ENCODE measurements at places on chromosomes 5 and 9. TPM values are rescaled to one million over a fixed set of nuclear protein-coding genes. Genes with fewer than 3 reads are reported as not detected.
A peak's percentile ranks its signal among the peaks of the same experiment; 100 is the strongest.

GRCh38 chr5:176853151-176853778 lies 42.9 kb downstream of the UNC5A start:
- no peak for DNase-seq

DNA sequence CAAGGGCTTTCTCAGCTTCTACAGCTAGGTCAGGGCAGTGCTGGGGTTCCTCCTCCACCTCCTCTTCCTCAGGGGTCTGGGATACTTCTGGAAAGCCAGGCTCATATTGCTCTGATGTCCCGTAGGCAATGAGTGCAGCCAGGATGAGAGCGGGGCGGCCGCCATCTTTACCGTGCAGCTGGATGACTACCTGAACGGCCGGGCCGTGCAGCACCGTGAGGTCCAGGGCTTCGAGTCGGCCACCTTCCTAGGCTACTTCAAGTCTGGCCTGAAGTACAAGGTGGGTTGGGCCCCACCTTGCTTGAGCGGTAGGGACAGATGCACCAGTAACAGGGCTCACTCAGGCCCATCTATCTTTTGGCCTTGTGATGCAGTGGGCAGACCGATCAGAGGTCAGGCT lies 34.8 kb downstream of the GSN start:
- DNase-seq = peak; percentile 50

- DNase-seq = no peak
Measured at GRCh38 chr9:122223435-122223834, 5.3 kb downstream of the LHX6 start.

Gene PROB1
- total RNA-seq = 0.55 TPM

GRCh38 chr5:38369692-38370091 lies 111.3 kb downstream of the EGFLAM start:
- no peak for DNase-seq

Gene SPINK4
- total RNA-seq = not detected

- no peak for DNase-seq
Measured at GRCh38 chr5:5188376-5189050, 48.4 kb downstream of the ADAMTS16 start.

Gene PCDHGB5
- total RNA-seq = 13.3 TPM

GRCh38 chr5:114176356-114176755 lies 185.5 kb upstream of the KCNN2 start:
- DNase-seq = no peak

GRCh38 chr5:165894916-165895315 lies 2389.5 kb downstream of the MAT2B start:
- no peak for DNase-seq

Gene PHYHD1
- 21.4 TPM for total RNA-seq

DNA sequence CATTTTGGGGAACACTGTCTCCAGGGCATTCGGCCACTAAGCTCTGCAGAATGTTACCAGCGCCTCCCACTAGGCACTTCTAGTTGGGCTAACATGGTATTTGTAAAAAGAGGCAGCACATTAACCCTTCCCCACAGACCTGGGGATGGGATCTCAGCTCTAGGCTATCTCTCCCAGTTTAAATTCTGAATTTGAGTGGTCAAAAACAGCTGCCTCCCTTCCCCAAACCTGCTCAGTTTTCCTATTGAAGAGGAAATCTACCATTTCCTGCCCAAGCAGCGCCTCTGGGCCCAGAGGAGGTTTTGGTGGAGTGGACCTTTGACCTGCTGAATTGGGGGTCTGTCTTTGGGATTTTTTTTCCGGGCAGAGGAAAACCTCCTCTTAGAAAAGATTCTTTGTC lies 53.2 kb downstream of the ENC1 start:
- DNase-seq = no peak

GRCh38 chr5:135110785-135111596 lies 77.0 kb upstream of the PITX1 start:
- DNase-seq = no peak

Gene RASEF
- total RNA-seq = 0.28 TPM

DNA sequence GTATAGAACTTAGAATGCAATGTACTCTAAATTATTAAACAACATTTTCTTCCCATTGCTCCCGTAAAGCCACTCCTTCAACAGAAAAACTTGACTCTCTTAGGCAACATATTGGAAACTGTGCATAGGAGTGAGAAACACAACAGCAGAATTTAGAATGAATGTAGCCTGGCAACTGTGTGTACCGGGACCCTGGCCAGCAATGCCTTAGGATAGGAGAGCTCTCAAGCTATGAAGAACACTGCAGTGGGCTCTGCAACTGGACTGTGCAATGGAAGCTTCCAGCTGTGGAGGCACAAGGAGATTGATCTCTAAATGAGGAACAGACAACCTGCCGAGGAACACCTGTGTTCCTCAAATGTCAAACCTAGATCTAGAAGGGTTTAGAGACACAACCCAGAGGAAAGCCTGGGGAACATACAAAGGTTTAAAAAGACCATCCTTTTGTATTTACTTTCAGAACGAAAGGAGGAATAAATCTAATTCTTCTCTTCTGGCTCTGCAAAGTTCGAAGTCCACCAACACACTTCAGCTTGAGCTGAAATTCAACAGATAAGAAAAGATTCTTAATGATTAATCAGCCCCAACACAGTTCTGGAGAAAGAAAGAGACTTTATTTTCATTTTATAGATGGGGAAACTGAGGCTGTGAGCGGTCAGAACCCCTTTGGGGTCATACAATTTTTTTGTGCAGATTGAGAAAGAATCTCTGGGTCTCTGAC lies 51.5 kb upstream of the ARL15 start:
- DNase-seq = no peak

GRCh38 chr5:68047035-68047434 lies 168.5 kb upstream of the PIK3R1 start:
- no peak for DNase-seq

DNA sequence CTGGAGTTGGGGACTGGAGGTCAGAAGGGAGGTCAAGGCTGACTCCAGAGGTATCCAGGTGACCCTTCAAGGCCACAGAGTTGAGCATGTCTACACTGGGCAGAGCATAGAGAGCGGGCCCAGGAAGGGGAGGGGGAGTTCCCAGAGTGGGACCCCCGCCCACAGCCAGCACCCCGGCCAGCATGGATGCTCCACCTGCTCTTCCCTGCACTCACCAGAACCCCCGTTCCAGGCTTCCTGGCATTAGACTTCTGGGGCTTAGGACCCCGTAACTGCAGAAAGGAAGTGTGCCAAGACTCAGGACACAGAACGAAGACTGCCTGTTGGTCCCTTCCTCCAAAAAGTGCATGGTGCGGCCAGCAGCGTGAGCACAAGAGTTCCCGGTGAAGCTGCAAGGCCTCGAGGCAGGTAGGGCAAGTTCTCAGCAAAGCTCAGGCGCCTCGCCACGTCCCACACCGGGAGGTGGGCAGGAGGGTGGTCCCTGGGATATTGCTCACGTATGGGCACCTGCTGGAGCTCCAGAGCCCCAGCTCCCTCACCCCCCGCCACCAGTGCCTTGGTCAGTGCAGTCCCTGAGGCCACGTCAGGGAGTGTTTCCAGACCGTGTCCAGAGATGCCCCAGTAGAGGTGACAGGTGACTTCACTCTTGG lies 13.8 kb downstream of the ABO start:
- DNase-seq = peak; percentile 52

GRCh38 chr5:78760366-78760765 lies 111.8 kb upstream of the LHFPL2 start:
- DNase-seq = no peak

GRCh38 chr5:181045316-181045715 lies 5.2 kb downstream of the BTNL9 start:
- no peak for DNase-seq

GRCh38 chr5:61866930-61867329 lies 439.1 kb upstream of the KIF2A start:
- DNase-seq = no peak

DNA sequence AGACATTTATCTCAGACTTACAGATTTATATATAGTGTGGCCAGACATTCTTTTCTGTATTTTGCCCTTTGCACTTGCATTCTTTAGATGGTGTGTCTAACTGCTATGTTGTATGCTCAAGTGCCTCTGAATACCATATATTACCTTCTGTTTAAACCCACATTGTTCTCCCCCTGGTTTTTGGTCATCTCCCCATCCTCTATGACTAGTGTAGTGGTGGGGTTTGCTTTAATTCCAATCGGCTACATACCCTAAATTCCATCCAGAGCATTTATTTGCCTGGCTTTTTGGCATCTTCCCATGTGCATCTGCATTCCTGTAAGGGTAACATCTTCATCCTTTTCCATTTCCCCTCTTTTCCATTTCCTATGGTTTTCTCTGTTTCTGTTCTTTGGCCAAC lies 271.0 kb upstream of the SLC30A5 start:
- no peak for DNase-seq

Gene PLEKHG4B
- total RNA-seq = 0.36 TPM

Gene PFN3
- not detected for total RNA-seq

GRCh38 chr5:172505845-172506244 lies 51.5 kb upstream of the SH3PXD2B start:
- peak; percentile 33 for DNase-seq

GRCh38 chr9:130898552-130898852 lies 1.9 kb upstream of the QRFP start:
- DNase-seq = no peak

Gene OR13C4
- not detected for total RNA-seq

DNA sequence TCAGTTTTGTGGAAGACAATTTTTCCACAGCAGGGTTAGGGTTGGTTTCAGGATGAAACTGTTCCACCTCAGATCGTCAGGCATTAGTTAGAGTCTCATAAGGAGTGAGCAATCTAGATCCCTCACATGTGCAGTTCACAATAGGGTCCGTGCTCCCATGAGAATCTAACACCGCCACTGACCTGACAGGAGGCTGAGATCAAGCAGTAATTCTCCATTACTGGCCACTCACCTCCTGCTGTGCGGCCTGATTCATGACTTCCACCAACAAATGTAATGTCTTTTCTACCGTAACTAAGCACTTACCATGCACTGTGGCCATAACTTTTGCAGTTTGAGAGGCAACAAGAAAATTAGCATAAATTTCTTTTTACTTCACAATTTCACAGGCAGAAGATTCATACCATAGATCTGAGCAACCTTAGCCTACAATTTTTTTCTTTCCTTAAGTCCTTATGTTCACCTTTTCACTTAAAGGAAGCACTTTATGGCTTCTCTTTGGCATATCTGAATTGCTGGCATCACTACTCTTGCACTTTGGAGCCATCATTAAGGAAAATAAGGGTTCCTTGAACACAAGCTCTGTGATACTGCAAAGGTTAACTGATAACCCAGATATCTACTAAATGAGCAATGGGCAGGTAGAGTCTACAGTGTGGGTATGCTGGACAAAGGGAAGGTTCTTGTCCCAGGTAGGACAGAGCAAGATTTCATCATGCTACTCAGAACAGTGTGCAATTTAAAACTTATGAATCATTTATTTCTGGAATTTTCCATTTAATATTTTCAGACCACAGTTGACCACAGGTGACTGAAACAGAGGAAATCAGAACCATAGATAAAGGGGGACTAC lies 83.0 kb upstream of the IFNK start:
- DNase-seq = no peak

- DNase-seq = no peak
Measured at GRCh38 chr5:40654377-40654991, 25.2 kb upstream of the PTGER4 start.

DNA sequence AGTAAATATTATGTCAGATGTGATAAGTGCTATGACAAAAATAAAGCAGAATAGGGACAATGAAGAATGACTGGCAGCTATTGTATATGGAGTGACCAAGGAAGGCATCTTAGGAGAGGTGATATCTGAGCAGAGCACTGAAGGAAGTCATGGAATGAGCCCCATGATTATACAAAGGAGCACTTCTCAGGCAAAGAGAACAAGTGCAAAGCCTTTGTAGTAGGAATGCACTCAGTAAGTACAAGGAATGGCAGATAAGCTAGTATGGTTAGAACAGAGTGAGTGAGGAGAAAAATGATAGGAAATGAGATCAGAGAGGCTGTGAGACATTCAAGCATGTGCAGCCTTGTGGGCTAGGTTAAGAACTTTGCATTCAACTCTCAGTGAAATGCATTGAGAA lies 214.8 kb downstream of the LURAP1L start:
- no peak for DNase-seq

- DNase-seq = no peak
Measured at GRCh38 chr5:107470295-107470582, 200.5 kb downstream of the EFNA5 start.

DNA sequence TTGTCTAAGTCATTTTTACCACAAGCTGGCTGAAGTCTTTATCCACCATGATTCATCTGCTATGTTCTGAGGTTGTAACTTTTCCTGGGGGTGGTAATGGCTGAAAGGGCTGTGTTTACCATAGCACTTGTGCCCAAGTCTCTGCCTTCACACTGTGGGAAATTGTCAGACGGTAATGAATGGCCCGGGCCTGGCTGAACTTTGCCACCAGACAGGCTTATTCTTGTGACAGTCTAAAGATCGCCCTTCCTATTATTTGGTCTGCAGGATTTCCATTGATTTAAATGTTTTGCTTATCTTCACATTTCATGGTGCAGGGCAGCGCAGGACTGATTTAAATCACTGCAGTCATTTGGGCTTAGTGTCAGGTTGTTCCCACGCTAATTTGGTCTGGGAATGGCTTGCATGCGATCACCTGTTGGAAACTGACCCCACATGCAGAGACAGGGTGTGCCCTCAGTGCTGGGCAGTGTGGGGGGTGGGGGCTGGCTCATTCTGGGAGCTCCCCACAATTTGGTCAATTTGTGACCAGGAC lies 109.3 kb upstream of the ICE1 start:
- DNase-seq = no peak

Gene IFNA13
- not detected for total RNA-seq

DNA sequence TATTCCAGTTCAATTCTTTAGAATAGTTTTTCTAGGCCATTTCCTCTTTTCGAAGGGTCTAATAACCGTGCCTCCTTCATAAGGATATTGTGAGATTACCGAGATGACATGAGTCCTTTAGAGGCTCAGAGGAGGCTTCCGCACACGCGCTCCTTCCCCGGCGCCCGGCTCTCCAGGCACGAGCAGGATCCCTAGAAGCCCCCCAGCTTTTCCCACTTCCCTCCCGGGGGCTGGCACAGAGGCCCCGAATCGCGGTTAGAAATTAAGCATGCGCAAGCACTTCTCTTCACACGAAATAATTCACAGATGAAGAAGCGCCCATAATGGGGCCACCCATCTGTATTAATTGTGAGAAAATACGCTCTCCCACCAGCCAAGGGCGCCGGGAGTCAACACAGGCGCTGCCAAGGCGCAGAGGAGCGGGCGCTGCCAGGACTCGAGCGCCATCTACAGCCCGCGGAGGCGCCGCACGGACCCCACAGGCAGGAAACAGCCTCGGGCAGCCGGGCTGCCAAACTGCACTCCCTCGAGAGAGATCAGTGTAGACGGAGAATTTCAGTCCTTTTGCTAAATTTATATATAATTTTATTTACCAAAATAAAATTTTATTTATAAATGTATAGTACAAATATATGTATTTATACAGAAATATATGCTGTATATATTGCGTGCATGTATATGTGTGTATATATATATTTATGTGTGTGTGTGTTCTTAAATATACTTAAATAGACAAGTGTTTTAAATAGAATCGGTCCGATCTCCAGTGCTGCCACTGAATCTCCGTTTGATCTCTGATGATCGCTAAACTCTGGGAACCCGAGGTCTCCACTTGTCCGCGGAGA lies 258.1 kb upstream of the NFIL3 start:
- DNase-seq = peak; percentile 88

DNA sequence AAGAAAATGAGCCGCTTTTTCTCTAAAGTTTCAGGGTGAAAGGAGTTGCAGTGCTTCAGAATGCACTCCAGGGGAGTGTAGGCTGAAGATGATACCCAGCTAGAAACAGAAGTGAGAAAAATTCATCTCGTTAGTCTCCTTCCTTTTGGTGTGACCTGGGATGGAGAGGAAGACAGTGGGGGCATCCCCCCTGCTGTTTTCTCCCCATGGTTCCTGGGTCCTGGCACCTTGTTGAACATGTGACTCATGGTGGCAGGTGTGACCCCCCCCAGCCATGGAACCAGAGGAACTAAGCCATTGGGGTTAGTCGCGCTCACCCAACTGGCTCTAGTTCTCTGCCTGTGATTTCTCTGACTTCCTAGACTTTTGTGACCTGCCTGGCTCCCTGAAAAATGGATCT lies 424.6 kb downstream of the CSNK1G3 start:
- DNase-seq = no peak

Measured in sigmoid colon (tissue), 7 donors.